D341Med (cell line): ENCODE measurements at places on chromosomes 4 and X.

DNA sequence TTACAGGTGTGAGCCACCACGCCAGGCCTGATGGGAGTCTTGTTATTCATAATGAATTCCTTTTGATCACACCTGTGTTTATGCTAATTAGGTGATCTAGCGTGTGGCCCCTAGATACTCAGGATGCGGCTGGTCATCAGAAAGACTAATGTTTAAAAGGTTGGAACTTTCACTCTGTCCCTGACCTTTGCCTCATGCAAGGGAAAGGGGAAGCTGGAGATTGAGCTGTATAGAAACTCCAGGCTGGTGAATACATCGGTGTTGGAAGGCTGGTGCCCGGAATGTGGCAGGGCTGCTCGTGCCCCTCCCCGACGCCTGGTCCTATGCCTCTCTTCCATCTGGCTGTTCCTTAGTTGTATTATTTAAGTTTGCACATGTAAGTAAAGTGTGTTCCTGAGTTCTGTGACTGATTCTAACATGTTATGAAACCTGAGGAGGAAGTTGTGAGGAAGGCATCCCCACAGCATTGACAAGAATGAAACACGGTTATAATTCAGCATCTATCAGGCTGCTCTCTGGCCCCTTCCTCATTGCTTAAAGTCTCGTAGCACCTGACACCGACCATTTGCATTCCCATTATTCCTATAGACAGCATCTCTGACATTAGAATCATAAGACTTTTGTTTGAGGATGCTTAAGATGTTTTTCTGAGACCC is 28.9 kb downstream of the CASP3 start:
- DNase-seq = no peak

- peak; percentile 48 for DNase-seq
Measured at GRCh38 chrX:129577473-129577872, 37.4 kb downstream of the OCRL start.

GRCh38 chr4:39023059-39023458 is 9.2 kb downstream of the TMEM156 start:
- no peak for DNase-seq

- DNase-seq = peak; percentile 81
Measured at GRCh38 chr4:145557720-145558119, 61.5 kb upstream of the MMAA start.

GRCh38 chr4:153728151-153728550 is 31.7 kb downstream of the RNF175 start:
- DNase-seq = no peak
